ENCODE measurements at places on chromosomes 6 and 20.
A peak's percentile ranks its signal among the peaks of the same experiment; 100 is the strongest.

GRCh38 chr6:108113557-108114519, 39.3 kb upstream of the OSTM1 start:
- peak; percentile 47 for DNase-seq

- DNase-seq = no peak
These were observed 201.4 kb upstream of the MARCKS start for GRCh38 chr6:113655761-113656160.

- DNase-seq = peak; percentile 33
These were observed 62.2 kb upstream of the DDR1 start for GRCh38 chr6:30821862-30822784.

DNA sequence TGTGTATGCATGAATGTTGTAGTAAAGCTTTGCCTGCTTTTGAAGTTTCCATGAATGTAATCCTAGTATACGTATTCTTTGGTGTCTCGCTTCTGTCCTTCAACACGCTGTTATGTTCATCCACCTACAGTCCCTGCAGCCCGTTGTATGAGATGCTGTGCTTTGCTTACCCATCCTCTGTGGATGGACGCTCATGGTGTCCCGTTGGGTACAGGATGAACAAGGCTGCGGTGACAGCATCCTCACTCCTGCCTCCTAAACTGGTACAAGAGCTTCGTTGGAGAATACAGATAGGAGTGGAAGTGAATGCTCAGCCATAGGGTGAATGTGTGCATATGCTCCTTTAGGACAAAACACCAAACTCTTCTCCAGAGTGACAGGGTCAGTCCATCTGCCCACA, 366.2 kb downstream of the ZFAND3 start:
- no peak for DNase-seq

DNA sequence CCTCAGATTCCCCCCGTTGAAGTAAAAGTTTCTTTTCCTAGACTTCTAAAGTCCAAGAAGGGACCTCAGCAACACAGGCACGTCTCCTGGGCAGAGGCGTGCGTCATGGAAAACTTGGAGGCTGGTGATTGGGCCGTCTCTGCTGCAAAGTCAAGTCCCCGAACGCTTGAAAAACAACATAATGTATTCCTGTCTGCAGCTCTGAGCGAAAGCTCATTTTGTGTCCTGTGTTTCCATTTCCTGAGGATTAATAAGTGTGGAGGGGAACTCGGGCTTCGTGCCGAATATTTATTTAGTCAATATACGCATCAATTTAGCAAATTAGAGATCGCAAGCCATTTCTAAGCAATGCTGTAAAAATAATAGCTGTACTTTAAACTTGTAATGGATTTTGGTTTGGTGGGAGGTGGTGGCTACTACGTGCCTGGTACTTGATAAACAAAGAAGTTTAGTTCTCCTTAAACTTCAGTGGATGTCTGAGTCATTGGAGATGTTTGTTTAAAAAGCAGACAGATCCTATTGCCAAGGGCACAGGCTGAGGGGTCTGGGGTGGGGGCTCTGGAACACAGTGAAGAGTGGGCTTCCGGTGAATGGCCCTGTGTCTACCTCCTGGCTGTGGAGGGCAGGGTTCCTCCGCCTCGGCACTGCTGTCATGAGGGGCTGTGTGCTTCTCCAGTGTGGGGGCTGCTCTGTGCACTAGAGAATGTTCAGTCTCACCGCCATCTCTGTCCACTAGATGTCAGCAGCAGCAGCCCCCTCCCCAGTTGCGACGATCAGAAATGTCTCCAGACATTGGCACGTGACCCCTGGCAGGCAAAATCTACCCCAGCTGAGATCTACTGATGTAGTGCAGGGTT, 21.8 kb downstream of the PCK1 start:
- no peak for DNase-seq

GRCh38 chr6:142241061-142241460, 60.7 kb upstream of the ADGRG6 start:
- no peak for DNase-seq

DNA sequence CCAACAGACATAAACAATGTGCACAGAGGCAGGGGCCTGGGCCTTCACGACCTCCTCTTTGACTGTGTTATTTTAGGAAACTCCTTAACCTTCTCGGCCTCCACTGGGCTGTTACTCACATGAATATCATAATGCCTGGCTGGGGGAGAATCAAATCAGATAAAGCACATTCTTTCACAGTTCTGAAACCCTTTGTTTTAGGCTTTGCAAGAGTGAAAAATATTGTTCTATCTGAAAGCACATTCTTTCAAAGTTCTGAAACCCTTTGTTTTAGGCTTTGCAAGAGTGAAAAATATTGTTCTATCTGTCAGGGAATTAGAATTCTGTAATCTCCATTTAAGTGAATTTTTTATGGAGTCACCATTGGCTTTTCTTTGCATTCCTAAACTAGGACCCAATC, 50.7 kb upstream of the SYNDIG1 start:
- DNase-seq = no peak

DNA sequence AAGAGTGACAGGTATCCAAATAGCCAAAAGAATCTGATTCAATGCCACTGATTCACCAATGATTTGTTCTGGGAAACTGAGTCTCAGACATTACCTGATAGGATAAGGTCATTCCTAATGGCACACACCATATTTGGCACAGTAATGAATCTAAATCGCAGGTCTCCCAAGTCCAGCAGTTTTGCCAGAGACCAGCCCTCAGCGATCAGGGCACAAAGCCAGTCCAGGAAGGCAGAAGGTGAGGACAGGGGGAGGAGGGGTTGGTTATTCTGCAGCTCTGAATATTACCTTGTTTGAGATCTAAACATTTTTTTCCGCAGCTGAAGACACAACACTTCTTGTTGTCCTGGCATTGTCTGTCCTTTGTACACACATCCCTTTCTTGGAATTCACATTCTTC, 1.9 kb downstream of the EPPIN start:
- no peak for DNase-seq

Data from germinal center (tissue), 1 donor.